Keratinocyte (primary cell): ENCODE measurements at places on chromosomes 16 and 17.

DNA sequence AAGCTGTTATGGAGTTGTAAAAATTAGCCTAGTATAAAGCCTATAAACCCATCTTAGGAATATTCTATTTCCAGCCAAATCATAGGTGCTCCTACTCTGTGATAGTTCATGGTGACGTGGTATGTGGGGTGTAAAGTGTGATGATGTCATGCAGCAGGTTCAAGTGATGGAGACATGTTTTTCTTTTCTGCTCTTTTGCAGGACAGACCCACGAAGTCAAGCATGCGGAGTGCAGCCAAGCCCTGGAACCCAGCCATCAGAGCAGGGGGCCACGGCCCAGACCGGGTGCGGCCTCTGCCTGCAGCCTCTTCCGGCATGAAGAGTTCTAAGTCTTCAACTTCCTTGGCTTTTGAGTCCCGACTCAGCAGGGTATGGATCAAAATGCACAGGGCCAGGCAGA, 87.3 kb downstream of the SPECC1 start:
- DNase-seq = no peak

- DNase-seq = no peak
These were observed 3.4 kb downstream of the TRADD start for GRCh38 chr16:67156143-67156844.

DNA sequence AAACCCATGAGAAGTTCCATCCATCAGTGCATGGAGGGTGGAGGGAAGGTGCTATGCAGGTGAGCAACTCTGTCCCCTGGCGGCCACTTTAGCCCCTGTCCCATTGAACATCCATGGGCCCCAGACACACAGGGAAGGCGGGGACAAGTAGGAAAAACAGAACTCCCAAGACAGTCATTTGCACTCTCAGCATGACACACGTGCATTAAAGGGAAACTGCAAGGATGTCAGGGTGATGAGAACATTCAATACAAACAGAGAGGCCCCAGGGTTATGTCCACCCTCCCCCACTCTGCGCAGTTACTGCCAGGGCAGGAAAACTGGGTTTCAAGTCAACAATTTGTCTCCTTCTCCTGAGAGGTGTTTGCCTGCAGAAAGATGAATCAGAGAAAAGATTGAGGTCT, 44.0 kb upstream of the AKTIP start:
- no peak for DNase-seq

GRCh38 chr17:79050551-79050950, 24.1 kb upstream of the ENGASE start:
- DNase-seq = no peak

GRCh38 chr16:77877712-77878347, 89.5 kb downstream of the VAT1L start:
- DNase-seq = no peak

DNA sequence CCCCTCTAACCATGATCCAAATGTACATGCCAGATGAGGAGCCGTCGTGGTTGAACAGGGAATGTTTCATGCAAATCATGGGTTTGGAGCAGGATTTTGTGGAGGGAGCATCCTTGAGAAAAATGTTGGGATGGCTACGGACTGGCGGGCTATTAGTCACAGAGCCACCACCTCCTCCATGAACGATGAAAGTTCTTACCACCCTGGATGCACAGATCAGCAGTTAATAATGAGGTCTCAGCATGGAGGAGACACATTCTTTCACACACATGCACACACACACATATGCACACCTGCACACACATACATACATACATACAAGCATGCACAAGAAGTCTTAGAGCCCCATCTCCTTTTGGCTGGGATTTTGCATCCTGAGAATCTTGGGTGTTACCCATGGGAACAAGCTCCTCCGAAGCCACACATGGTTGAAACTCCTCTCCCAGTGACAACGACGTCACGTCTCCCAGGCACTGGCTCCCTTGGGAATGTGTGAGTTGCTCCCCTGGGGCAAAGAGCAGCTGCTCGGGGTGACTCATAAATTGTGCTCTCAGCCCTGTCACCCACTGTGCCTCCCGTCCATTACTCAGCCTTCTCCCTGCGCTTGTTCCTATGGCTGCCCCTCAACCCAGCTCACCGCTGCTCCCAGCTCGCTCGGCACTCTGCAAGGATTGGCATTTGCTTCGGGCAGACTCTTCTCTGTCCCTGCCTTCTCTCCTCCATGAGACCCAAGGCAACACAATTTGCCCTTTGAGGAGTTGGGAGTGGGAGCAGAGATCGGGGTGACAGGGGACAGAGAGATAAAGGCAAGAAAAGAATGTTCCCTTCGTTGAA, 344.6 kb downstream of the SOX9 start:
- peak; percentile 86 for DNase-seq

- no peak for DNase-seq
These were observed 559 bp downstream of the CACNG5 start for GRCh38 chr17:66835476-66835875.

GRCh38 chr17:41962768-41963434, 3.7 kb upstream of the CNP start:
- no peak for DNase-seq

- peak; percentile 52 for DNase-seq
These were observed 10.3 kb downstream of the NSMCE1 start for GRCh38 chr16:27258241-27258734.

DNA sequence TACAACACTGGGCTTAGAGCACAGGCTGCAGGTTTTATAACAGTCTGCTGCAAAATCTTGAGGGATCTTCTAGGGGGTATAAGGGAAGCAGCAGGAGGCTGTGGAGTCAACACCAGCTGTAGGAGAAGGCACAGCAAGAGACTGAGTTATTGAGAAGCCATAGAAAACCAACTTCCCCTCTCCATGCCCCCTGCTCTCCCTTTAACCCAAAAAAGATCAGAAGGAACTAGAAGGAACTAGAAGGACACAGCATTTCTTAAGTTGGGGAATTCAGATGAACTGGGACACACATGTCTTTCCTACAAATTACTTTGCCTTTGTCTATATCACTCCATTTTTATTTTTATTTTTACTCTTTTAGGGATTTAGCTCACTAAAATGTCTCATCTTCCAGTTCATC, 6.2 kb upstream of the CCL18 start:
- no peak for DNase-seq

- DNase-seq = no peak
These were observed 3.1 kb upstream of the BAIAP2 start for GRCh38 chr17:81031566-81032550.

DNA sequence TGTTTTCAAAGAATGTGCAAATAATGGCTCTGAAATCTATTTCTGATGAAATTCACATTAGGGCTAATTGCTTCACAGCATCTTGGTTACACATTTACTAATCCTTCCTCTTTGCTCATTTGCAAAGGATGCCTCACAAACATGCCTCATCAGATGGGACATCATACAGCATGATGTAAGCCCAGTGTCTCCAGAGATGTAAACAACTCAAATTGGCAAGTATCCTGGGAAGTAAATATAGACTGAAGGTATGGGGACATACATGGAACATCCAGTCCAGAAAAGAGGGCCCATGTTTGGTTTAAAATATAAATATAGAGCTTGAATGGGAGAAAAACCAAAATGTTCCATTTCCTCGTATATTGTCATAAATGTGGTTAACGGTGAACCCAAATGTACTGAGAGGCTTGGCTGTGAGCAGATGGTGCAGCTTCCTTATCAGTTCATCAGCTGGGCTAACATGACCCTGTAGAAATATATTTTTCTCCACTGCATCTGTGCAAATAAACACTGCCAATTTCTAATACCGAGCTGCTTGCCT, 142.9 kb upstream of the NUDT7 start:
- no peak for DNase-seq

GRCh38 chr16:20952139-20952920, 51.8 kb downstream of the LYRM1 start:
- DNase-seq = no peak

DNA sequence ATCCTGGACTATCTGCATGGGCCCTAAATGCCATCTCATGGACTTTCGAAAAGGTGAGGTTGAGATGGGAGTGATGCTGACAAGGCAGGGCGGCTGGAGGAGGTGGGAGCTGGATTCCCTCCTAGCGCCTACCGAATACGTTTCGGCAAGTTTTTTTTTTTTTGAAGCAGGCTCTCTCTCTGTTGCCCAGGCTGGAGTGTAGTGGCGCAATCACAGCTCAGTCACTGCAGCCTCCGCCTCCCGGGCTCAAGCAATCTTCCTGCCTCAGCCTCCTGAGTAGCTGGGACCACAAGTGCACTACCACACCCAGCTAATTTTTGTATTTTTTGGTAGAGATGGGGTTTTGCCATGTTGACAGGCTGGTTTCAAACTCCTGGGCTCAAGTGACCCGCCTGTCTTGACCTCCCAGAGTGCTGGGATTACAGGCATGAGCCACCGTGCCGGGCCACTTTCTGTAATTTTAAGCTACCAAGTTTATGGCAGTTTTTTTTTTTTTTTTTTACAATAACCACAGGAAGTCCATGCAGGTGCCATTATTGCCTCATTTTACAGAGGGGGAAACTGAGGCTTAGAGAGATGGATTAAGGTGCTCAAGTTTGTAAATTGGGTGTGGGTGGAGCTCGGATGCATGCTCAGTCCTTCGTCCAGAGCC, 246.4 kb downstream of the PRKCA start:
- DNase-seq = no peak

GRCh38 chr17:36632916-36633771, 31.8 kb downstream of the MRM1 start:
- DNase-seq = no peak

GRCh38 chr16:86403541-86404163, 106.7 kb upstream of the FOXF1 start:
- no peak for DNase-seq

GRCh38 chr16:6252541-6252940, 1080.1 kb upstream of the RBFOX1 start:
- no peak for DNase-seq

DNA sequence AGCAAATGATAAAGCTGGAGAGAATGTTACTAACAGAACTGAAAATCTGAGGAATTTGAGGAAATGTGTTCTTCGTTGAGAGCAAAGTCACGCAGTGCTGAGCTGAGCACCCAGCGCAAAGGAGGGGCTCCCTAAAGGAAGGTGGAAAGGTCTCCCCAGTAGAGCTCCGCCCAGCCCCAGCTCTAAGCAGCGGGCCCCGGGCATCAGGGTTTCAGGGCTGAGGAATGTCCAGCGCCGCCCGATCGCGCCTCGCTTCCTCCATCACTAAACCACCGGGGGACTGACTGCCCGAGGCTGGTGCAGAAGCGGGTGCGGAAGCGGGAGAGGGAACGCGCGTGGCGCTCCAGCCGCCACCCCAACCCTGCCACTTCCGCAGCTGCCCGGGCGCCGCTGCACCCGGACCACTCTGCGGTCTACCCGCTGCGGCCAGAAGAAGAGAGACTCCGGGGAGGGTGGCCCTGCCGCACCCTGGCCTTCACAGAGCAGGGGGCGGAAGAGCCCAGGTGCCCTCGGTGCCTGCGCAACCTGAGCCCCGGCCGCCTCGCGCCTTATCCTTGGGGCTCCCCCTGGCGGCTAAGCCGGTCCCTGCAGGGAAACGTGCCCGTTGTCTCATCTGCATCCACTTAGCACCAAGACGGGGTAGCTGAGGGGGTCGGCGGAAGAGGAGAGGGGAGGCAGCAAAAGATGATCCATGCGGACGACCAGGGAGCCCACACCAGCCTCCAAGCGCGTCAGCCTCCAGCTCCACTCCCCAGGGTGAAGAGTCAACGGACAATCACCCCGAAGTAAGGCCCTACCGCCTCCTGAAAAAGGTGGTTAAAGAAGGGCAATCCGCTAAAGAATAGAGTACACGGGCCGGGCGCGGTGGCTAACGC, 12.4 kb upstream of the GUCY2D start:
- peak; percentile 28 for DNase-seq

- no peak for DNase-seq
These were observed 26.1 kb downstream of the GPR142 start for GRCh38 chr17:74393346-74393942.

DNA sequence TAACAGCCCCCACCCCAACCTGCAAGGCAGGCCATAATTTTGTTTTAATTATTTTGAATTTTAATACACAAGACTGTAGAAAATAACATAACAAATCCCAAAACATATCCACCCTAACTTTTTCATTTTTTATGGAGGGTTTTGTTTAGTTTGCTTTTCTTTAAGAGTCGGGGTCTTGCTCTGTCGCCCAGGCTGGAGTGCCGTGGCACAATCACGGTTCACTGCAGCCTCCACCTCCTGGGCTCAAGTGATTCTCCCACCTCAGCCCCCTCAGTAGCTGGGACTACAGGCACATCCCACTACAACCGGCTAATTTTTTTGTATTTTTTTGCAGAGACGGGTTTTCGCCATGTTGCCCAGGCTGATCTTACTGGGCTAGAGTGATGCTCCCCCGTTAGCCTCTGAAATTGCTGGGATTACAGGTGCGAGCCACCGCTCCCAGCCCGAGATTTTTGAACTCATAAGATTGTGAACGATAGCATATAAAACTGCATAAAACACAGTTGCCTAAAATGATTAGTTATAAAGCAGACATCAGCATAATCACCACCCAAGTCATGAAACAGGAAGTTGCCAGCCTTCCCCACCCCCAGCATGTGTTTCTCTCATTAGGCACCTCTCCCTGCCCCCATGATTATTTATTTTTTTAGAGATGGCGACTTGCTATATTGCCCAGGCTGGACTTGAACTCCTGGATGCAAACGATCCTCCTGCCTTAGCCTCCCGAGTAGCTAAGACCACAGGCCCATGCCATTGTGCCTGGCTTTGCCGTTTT, 13.6 kb upstream of the DOC2B start:
- DNase-seq = no peak

DNA sequence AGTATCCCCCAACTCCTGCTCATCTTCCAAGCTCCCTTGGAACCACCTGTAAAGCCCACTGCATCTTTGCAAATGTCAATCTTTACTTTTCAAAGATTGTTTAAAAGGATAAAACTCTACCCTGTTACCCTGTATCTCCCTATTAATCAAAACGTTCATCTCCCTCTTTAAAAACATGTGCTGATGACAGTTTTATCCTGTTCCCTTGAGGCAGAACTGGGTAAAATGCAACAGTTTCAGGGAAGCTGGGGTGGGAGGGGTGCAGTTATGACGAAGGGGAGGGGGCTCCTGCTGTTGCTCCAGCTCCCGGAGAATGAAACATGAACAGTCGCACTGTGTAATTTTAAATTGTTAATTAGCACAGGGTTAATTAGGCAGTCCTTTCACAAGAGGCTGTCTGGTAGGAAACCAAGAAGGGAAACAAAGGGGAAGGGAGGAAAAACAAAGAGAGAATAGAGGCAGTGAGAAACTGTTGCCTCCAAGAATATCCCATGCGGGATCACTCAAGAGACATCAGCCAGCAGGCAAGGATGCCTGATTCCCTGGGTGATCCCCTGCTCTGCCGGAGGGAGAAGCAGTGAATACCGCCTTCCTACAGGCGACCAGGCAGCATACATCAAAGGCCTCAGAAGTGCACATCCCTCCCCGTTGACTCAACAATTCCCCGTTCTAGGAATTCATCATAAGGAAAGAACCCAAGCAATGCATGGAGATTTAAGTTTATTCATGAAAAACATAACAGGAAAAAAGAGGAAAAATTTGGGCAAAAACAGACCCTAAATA, 84.2 kb downstream of the ZFHX3 start:
- no peak for DNase-seq

DNA sequence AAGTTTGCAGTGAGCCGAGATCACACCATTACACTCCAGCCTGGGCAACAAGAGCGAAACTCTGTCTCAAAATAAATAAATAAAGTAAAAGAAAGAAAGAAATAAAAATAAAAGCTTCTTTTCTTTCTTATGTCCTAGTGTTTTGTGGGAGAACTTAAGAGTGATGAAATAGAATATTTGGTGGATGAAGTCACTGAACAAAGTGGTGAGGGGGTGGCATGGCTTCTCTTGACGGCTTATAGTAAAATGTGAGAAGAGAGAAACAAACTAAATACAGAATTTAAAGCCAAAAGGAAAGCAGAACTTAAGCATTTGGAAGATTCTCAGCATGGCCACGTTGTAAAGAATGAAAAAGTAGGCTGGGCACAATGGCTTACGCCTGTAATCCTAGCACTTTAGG, 15.3 kb downstream of the SGF29 start:
- no peak for DNase-seq
